ENCODE measurements at places on chromosomes 4 and X. TPM values are rescaled to one million over a fixed set of nuclear protein-coding genes. Genes with fewer than 3 reads are reported as not detected.

Gene SLITRK4
- total RNA-seq, result under 0.01 TPM

Gene GJB1
- not detected for total RNA-seq

Gene KIT
- total RNA-seq, result 0.43 TPM

Gene HDAC6
- total RNA-seq, result 16.8 TPM

Gene ARMCX2
- total RNA-seq, result 76.7 TPM

Gene TMSB15A
- 0.85 TPM for total RNA-seq

Gene TGIF2LX
- total RNA-seq, result not detected

Gene TMPRSS11A
- total RNA-seq, result not detected

Gene CSAG3
- not detected for total RNA-seq

Gene MTMR8
- total RNA-seq, result not detected

Gene SYTL5
- 0.57 TPM for total RNA-seq

Gene SPIN3
- total RNA-seq, result 8.5 TPM

Gene PPP1R3F
- 5.0 TPM for total RNA-seq

Gene CPZ
- total RNA-seq, result 14.5 TPM

Gene FAM47E
- 1.4 TPM for total RNA-seq

Gene PDCL2
- total RNA-seq, result not detected

Gene ADH1B
- total RNA-seq, result 81.4 TPM

Gene SHROOM4
- 0.28 TPM for total RNA-seq

Gene CSN1S1
- total RNA-seq, result not detected

Gene PABPC1L2A
- not detected for total RNA-seq

Gene FANCB
- 4.6 TPM for total RNA-seq

Gene NXF2
- total RNA-seq, result not detected

Gene SCLT1
- 6.3 TPM for total RNA-seq

Gene GLOD5
- total RNA-seq, result not detected

Gene RIPPLY1
- not detected for total RNA-seq
